NCI-H82 (cell line): ENCODE measurements at places on chromosomes 2 and 18.

- no peak for DNase-seq
Measured at GRCh38 chr2:126657148-126657635, 1.2 kb downstream of the GYPC start.

DNA sequence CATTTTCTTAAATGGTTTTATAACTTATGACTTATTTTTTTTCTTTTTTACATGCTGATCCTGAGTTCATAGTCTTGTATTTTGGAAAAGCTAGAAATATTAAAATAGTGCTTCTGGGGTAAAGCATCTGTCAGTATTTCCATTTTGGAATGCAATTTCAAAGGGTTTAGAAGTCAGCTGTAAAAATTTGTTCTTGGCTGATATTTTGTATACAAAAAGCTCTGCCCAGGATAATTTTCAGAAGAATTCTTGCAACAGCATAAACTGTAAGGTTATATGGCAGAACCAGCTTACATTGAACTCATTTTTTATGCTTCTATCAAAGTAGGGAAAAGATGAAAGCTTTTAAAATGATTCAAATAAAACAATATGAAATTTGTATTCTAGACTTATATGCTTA lies 97.4 kb downstream of the DIS3L2 start:
- DNase-seq: no peak

- DNase-seq: no peak
Measured at GRCh38 chr2:191374366-191374765, 129.2 kb downstream of the MYO1B start.

DNA sequence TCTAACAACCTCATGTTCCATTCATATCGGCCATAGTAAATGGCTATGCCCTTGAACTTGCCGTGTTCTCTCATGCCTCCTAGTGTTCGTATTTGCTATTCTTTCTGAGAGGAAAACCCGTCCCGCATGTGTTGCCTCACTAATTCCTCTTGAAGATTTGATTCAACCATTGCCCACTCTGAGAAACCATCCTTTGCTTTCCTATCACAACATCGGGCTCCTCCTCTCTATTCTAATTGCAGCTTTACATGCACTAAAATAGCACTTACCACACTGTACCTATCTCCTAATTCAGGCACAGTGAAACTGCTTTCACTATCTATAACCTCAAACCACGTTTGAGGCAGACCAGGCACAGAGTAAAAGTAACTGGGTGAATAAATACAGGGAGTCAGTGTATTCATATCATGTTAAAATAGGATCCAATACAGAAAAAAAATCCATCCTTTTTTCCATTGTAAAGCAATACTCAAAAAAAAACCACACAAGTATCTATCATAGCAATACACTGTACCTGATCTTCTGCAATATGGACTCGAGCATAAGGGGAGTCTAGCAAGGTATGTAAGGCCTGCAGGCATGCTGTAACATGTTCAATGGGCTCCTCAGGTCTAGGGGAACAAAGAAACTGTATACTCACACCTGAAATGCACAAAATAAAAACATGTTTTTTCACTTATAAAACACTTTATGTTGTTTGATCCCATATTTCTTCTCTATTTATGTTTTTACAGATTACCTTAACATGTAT lies 39.0 kb upstream of the STRN start:
- peak; percentile 47 for DNase-seq

- DNase-seq: peak; percentile 71
Measured at GRCh38 chr2:228689053-228689452, 507.6 kb upstream of the SPHKAP start.

DNA sequence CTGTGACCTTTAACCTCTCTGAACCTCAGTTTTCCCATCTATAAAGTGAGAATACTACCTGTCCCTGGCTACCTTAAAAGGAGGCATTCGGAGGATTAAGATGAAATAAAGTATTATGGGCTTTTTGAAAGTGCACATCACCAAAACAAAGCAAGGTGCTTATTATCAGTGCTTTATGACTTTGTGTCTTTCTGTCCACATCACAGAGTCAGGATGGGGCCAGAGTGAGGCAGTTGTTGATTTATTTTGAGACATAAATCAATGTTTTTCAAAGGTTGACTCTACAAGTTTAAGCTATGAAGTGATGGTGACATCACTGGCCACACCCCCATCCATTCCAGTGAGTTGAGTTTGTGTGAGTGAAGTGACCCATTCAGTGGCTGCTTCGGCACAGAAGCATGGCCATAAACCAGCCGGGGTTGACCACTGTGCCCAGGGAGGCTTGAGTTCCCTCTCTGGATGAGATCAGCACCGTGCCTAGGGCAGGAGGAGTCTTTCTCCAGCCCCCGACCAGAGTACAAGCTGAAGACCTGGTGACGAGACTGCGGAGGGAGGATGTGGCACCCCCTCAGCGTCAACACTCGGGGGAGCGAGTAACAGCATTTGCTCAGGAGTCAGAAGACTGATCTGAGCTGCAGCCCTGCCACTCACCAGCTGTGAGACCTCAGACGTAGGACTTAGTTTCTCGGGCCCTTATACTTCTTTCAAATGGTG lies 89.0 kb upstream of the PPP1CB start:
- no peak for DNase-seq

DNA sequence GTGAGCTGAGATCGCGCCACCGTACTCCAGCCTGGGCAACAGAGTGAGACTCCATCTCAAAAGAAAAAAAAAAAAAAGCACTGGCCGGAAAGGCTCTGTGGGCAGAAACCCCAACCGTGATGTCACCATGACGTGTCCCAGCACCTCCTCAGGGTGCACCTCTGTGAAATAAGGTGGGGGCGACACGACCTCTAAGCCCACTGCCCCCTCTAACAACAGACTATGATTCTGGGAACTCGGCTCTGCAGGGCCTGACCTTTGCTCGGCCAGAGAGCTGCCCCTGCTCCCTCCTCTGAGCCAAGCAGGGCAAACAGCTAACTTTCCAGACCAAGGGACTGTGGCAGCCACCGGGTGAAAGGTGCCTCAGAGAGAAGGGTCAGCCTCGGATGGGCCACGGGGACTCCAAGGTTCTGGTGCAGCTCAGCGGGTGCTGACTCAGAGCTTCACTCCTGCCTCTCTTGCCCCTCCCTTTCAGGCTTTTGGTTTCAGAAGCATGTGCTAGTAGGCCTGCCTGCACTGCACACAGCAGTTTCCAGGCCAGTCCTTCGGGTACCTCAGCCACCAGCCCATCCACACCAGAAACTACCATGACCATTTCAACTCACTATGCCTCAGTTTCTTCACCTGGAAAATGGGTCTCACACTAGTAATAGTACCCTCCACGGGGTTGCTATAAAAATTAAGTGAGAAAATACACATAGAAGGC lies 8.0 kb downstream of the TMBIM1 start:
- no peak for DNase-seq

DNA sequence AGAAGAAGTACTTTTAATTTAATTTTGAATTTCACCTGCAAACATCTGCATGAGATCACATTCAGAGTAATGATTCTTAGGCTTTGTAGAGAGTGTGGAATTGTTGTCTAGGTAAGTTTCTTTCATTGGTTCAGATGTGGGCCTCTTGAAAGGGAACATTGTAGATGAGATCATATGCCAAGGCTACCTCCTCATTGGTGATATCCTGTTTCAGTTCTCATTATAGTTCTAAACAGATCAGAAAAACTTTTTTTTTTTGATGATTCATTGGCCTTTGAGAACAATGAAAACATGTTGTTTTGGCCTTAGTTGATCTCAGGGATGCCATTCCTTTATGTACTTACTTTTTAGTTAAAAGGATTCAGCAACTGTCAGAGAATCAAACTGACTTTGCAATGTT lies 44.5 kb downstream of the EML6 start:
- DNase-seq: no peak

- DNase-seq: no peak
Measured at GRCh38 chr18:41972067-41972925, 17.3 kb downstream of the PIK3C3 start.

DNA sequence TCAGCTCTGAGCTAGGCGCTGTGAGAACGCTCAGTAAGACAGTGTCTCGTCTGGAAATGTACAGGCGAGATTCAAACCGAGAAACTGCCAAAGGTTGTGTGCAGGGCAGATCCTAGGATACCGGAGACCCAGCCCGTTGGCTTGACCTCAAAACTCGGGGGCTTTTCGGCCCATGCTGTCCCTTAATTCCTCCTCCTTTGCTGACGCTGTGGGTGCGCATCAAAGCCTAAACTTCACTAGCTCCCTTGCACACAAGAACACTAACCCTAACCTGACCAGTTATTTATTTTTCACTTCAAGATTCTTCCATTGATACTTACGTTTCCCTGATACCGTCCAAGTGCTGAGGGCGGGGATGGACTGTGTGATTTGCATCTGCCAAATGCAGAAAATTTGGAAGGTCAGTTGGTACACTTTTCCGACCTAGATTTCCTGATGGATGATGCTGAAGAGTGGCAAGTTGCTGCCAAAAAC lies 1.0 kb upstream of the AAK1 start:
- no peak for DNase-seq

DNA sequence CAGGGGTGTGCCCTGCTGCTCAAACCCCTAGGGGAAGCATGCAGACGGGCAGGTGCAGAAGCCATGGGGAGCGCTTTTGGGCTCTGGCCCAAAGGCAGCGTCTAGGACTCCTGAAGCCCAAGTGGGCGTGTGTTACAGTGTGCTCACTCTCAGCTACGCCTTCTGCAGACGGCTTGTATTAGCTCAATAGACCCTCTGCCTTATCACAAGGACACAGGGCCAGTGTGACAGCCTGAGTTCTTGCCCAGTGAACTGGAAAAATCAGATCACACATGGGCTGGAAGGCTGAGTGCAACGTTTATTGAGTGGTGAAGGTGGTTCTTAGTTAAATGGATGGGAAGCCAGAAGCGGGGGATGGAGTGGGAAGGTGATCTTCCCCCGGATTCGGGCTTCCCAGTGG lies 210.9 kb downstream of the CDH20 start:
- DNase-seq: no peak

- DNase-seq: no peak
Measured at GRCh38 chr18:44410740-44411139, 269.9 kb upstream of the SETBP1 start.

DNA sequence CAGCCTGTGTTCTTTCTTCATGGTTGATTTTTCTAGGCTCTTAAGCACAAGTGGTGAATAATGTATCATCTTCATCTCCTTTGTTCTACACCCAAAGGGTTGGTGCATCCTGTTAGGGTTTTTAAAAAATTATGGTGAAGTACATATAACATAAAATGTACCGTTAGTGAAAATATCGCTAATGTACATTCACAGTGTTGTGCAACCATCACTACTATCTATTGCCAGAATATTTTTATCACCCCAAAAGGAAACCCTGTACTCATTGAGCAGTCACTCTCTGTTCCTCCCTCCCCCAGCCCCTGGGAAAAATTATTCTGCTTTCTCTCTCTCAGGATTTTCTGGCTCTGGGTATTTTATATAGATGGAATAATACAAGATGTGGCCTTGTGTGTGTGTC lies 98.5 kb downstream of the PRKCE start:
- no peak for DNase-seq

GRCh38 chr18:79117385-79117784 lies 48.2 kb downstream of the ATP9B start:
- no peak for DNase-seq

- peak; percentile 90 for DNase-seq
Measured at GRCh38 chr2:176479961-176480360, 210.7 kb downstream of the MTX2 start.

GRCh38 chr2:27804146-27804545 lies 32.6 kb downstream of the MRPL33 start:
- no peak for DNase-seq

DNA sequence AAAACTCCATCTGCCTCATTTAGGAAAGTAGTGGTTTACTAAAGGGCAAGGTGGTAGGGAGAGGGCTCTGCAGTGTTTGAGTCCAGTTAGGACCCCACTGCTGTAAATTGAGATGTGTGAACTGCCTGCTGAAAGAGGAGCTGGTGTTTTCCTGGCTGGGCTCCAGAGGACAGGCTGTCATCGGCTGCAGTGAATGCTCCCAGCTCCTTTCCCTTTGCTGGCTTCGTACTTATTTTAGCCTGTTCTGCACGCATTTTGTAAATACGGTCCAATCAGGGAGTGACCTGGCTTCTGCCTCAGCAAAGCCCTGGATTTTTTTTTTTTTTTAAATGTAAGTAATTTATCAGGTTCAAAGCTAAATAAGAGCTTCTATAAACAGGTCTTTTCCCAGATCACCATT lies 37.5 kb downstream of the SLC4A3 start:
- no peak for DNase-seq

- DNase-seq: no peak
Measured at GRCh38 chr2:227657199-227657845, 9.3 kb upstream of the SCYGR5 start.
